ENCODE measurements at places on chromosomes 16 and 17.
A peak's percentile ranks its signal among the peaks of the same experiment; 100 is the strongest.

- DNase-seq: no peak
Measured at GRCh38 chr17:1112875-1113274, 66.9 kb downstream of the ABR start.

GRCh38 chr16:64351121-64351520 is 770.7 kb downstream of the CDH11 start:
- DNase-seq: no peak

- DNase-seq: no peak
Measured at GRCh38 chr16:10504404-10504885, 76.0 kb downstream of the EMP2 start.

DNA sequence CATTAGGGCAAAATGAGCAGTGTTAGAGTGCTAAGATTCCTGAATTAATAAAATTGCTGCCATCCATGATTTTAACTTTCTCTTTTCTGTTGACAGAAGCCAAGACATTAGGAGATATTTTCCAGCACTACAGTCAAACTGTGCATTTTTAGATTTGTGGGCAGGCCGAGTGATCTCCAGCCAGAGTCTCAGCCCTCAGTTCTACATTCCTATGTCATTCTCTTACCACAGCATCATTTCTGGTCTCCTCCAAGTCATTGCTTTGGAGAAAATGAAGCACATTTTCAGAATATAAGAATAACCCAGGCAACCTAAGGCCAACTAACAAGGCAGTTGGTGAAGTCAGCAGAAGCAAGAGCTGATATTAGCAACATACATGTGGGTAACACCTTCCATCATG is 74.6 kb upstream of the NUDT7 start:
- DNase-seq: peak; percentile 2

DNA sequence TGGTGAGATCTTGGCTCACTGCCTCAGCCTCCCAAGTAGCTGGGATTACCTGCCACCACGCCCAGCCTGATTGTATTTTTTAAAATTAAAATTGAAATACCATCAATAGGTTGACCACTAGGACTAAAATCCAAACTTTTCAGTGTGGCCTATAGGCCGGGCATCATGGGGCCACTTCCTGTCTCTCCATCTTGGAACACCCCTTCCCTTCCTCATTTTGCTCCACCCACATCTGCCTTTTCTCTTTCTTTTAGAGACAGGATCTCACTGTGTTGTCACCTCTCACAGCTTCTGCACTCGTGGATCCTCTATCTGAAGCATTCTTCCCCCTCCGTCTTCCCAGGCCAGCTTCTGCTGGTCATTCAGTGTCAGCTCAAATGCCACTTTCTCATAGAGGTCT is 57.0 kb downstream of the BMERB1 start:
- DNase-seq: no peak

Measured in astrocyte of the spinal cord (primary cell).